AG20443 (cell line): ENCODE measurements at places on chromosomes 7 and 10.

GRCh38 chr7:135364206-135364605, 130.6 kb downstream of the STRA8 start:
- DNase-seq, result no peak

DNA sequence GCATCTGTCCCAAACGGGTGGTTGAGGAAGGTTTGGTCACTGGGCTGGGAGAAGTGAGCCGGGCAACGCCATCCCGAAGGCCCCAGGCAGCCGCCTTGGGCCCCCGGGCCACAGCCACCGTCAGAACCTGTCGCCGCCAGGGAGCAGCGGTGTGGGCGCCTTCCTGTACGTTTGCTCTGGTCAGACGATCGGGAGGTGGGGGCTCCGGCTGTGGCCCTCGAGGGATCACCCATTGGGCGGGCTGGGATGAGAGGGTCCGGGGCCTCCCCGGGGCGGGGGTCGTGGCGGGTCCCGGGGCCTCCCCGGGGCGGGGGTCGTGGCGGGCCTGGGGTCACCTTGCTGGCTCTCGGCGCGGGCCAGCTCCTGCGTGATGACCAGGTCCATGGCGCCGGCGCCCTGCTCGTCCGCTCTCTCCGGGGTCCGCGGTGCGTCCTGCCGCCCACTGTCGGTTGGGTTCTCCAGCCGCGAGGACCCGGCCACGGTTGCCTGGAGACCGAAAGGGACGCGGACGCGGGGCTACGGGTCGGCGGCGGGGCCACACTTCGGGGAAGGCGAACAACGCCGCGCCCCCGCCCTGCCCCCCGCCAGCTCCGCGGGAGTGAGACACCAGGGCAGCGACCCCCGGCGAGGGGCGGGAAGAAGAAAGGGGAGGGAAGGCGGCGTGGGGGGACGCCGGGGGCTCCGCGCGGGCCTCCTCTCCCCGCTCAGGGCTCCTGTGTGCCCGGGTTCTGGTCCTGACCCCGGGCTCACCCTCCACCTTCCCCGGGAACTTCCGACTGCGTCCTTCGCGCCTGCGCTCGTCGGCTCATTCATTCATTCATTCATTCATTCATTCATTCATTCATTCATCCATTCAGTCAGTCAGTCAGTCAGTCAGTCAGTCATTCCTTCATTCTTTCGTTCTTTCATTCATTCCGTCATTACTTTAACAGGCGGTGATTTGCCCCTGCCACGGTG, at the start of gene CFAP46:
CFAP46 (minus strand) TSS at position 470 of the 957 bp plus-strand sequence; CDS start at position 384, 86 bp downstream.
- DNase-seq, result peak; percentile 76

DNA sequence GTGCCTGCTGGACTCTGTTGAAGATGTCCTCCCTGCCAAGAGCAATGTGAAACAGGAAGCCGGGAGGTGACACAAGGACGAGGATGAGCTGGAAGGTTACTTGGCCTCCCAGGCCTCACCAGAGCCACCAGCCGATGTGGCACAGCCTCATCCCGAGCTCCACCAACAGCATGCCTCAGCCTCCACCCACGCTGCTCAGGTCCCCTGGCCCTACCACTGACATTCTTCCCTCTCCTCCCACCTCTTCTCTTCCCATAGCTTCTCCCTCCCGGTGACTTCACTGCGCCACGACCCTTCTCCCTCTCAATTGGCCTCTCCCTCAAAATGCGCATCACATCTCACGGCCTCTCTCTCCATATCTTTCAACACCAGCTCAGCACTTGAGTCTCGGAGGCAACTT, 249.9 kb downstream of the SKAP2 start:
- no peak for DNase-seq

GRCh38 chr10:104303594-104304355, 34.5 kb downstream of the ITPRIP start:
- DNase-seq, result no peak

DNA sequence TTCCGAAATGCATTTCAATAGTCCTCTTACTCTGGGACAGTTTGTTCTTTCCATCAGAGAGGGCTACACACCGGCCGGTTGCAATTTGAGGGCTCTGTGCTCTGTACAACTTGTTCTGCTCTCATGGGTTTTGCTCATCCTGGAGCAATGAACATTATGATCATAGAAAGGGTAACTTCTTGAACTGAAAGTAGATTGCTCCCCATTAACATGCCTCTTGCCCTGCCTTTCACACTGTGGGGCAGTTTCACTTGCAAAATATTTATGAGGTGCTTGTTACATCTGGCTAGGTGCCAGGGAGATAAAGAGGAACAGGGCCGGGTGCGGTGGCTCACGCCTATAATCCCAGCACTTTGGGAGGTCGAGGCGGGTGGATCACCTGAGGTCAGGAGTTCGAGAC, 97.3 kb upstream of the MPP7 start:
- DNase-seq, result no peak

GRCh38 chr10:131781076-131781475, 119.7 kb upstream of the PPP2R2D start:
- no peak for DNase-seq

DNA sequence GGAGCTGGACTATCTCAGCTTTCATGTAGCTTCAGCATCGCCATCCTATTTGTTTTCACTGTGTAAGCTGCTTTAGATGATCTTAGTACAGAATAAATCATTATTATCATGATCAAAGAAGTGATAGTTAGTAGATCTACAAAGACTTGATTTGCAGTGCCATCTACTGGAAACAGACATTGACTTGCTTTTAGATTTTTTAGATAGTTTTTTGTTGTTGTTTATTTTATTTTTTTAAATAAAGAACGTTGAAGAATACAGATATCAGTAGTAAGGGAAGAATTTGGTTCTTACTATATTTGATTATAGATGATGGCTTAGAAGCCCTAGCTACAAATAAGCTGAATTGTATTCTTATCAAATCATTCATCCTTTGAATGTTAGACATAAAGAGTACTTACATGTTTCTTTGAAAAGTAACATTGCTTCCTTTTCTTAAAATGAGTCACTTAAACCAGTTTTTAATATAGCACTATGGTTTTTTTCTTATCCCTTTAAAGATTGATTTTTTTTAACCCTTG, 6.3 kb upstream of the SFMBT2 start:
- no peak for DNase-seq

DNA sequence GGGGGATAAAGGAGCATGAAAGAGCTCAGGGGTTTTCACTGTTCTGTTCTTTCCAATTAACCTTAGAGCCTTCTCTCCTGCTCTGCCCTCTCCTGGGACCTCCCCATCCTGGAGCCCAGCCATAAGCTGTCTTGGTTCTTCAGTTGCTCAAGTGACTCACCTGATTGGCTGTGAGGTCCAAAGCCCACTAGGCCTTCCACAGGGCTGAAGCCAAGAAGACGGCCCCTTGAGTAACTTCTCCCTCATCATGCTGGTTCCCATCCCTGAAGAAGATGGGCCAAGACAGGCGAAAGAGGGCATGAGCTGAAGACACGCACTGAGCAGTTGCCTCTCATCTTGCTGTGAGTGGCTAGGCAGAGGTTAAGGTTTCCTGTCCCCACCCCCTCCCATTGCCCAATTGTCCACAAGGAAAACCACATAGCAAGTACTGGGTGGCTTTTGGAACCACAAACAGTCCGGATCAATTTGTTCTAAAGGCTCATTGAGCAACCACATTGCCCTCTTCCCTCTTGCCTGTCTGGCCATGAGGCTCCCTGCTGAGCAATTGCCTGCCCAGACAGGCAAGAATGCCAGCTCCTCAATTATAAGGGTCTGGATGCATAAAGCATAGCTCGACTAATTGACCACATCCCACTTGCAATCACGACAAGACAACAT, 43.9 kb upstream of the GPAM start:
- peak; percentile 72 for DNase-seq

DNA sequence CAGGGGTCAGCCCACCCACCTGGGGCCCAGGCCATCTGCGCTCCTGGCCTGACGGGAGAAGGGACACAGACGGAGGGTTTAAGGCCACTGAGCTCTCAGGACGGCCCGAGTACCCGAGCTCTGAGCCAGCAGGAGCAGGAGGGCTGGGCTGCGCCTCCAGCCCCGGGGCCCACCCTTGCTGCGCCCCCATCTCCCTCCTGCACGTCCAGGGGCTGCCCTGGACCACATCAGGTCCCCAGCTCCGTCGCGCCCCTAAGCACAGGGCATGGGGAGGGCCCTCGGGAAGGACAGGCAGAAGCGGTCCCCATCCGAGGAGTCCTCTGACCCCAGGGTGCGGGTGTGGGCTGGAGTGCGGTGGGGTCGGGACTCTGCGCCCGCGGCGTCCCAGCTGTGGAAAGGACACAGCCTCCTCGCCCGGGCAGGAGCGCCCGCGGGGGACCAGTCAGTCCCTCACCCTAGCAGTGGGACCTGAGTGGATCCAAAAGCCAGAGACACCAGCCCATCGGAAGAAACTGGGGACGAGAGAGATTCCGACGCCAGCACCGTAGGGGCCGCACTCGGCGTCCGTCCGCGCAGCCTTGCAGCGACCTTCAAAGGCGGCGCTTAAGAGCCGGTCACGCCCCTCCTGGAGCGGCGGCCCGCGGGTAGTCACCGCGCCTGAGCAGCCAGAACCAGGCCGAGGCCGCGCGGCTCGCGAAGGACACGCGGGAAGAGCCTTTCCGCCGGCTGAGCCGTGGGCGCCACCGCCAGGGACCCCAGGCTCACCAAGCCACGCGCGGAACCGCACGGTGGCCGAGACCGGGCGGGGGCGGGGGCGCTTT, 15.9 kb downstream of the CAMK2B start:
- peak; percentile 91 for DNase-seq

DNA sequence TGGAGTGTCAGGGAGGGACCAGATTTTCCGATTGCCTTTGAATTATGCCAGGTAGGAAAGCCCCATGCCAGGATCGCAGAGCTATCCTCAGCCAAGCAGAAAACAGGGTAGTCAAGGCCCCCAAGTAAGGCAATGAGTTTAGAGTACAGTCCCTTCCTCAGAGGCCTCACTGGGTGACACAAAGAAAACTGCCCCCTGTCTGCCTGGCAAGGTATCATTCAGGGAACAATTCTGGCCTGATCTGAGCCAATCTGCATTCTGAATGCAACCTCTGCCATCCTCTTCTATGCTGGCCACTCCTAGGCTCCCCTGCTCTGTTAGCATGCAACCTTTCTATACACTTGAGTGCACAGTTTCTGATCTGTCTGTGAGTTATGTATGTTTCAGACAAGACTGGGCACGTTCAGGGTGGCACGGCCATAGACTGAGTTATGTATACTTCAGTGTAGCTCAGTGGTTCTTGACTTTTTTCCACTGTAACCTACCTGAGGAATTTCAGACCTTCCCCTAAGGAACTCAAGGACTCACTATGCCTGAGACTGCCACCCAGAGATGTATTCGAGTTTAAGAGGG, 336.8 kb downstream of the PLXNA4 start:
- no peak for DNase-seq

- DNase-seq, result peak; percentile 90
These were observed at the start of gene JCAD for GRCh38 chr10:30059209-30060107. Gene JCAD, minus strand, starts transcription at chr10:30059586. Its CDS starts 11,774 bp downstream, at chr10:30047812.

- DNase-seq, result no peak
These were observed 558.9 kb downstream of the SH2D4B start for GRCh38 chr10:81096558-81096957.
